ENCODE measurements at places on chromosomes 11 and 22.

GRCh38 chr22:41596776-41597634, 7.4 kb upstream of the PMM1 start:
- no peak for DNase-seq

DNA sequence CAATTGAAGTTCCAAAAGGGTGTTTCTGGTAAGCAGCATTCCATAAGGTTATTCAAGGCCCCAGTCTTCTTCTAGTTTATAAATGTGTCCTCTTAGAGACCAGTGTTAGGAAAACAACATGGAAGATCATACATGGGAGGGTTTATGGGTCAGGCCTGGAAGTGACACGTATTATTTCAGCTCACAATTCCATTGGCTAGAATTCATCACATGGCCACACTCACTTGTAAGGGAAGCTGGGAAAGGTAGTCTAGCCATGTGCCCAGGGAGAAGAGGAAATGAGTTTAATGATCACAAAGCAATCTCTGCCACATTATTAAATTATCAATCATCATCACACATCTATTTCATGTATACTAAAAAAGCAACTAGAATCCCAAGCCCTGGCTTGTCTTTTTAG, 181.7 kb upstream of the TBCEL start:
- no peak for DNase-seq

GRCh38 chr11:74546752-74547151, 45.6 kb upstream of the POLD3 start:
- no peak for DNase-seq

GRCh38 chr22:27801202-27801615, 347 bp downstream of the MN1 start:
- DNase-seq: no peak

- DNase-seq: no peak
Observed at GRCh38 chr11:70799386-70799785, 401.1 kb downstream of the CTTN start.

GRCh38 chr22:19122752-19123492, 710 bp upstream of the DGCR2 start:
- DNase-seq: no peak

DNA sequence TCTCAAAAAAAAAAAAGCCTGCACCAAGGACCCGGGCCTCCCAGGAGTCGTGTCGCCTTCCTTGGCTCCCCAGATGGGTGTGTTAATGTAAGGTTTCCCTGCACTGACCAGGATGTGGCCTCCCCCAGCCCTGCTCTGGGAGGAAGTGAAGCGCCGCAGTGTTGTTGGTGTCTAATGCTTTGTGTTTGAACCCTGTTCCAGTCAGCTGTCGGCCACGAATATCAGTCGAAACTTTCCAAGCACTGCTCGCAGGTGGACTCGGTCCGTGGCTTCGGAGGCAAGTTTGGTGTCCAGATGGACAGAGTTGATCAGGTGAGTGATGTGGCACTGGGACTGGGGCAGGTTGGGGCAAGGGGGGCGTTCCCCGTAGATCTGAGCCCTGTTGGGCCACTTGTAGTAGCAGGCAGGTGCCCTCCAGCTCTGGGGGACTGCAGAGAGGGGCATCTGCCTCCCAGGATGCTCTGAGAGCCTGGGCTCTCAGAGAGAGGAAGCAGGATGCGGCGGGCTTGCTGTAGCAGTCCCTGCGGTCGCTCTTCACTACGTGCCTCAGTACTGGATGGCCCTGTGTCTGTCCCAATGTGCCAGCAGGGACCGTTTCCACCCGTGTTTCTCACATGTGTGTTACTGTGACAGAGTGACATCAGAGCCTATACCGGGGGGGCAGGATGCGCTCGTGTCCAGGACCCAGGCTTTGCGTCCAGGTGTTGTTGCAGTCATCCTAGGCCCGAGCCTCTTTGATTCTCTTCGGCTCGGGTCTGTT, 16.2 kb downstream of the CTTN start:
- no peak for DNase-seq

DNA sequence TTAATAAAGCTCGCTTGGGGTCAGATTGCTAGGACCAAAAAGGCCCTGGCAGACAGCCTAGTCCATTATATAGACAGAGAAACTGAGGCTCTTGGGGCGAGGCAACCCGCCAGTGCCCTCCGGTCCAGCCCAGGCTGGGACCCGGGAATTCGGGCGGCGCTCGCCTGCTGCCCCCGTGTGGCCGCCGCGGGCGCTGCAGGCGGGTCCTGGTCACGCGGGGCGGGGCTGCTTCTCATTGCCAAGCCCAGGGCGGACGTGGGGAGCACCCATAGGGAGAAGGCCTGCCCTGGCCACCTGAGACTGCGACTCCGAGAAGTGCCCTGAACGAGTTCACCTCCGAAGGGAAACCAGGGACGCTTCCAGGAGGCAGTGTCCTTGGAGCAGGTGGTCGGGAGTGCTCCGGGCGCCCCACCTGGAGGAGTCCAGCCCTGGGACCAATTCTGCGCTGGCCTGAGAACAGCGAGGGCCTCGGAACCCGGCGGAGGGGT, 36.0 kb upstream of the CSNK1E start:
- no peak for DNase-seq

DNA sequence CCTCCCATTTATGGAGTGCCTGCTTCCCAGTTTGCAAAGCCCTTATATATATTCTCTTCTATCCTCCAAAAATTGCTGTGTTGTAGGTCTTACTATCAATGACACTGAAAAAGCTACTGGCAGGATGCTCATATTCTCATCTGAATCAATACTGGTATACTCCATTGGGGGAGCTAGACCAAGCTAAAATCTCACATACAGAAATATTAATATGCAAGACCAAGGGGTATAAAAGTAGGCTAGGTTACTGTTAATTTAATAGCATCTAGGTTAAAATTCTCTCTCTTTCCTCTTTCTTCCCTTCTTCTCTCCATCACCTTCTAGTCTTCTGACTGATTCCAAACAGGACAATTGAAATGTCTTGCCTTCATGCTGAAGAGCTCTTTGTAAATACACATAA, 17.1 kb upstream of the BDNF start:
- DNase-seq: no peak

GRCh38 chr11:69174841-69175240, 19.1 kb downstream of the SMIM38 start:
- DNase-seq: no peak

GRCh38 chr22:24525416-24526037, 29.4 kb downstream of the GUCD1 start:
- no peak for DNase-seq

Measured in cortex of kidney (tissue), 1 donor.